ENCODE measurements at places on chromosomes 12 and 14.

GRCh38 chr14:67680941-67681340 lies 6.5 kb upstream of the VTI1B start:
- no peak for DNase-seq

DNA sequence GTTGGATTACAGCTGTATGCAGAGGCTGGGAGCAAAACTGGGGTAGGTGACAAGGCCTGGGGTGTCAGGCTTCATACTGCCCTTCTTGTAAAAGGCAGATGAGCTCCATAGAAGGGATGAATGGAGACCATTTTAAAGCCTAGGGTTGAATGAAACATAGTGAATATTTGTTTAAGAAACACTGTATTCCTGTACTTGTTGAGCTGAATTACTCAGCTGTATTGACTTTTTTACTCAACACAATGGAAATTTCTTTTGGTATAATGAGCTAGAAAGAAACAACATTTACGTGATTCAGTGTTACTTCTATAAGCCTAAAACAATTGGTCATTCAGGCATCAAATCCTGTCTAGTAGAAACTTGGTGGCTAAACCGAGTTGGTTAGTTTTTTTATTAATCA lies 14.1 kb downstream of the ATP6V0A2 start:
- no peak for DNase-seq

DNA sequence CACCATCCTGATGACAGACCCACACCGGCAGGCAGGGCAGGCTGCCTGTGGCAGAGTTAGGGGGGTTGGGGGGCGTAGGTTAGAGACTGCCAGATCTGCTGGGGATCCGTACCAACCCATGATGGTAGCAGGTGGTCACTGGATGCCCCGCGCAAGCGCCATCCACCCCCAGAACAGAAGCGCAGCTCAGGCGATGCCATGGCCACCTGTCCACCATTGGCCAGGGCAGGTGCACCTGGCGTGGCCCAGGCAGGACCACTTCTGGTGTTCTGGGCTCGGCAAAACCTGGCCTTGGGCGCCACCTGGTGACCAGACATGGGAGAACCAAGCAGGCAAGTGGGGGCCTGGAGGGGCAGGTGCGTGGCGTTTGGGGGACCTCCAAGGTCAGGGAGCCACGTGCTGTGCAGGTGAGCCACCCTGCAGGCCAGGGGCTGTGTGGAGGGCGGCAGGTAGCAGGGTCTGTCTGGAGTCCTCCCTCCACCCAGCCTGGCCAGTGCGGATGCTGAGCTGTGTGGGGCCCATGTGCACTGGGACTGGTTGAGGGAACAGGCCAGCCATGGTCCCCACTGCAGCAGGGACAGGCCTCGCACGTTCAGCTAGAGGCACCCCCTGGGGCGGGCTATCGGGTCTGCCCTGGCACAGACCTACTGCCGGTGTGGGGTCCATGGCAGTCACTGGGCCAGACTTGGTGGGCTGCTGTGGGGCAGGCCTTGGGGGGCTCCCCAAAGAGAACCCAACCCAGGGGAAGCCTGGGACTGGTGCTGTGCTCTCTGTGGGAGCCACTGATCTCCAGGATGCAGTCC lies 15.6 kb downstream of the BAG5 start:
- DNase-seq, result no peak

DNA sequence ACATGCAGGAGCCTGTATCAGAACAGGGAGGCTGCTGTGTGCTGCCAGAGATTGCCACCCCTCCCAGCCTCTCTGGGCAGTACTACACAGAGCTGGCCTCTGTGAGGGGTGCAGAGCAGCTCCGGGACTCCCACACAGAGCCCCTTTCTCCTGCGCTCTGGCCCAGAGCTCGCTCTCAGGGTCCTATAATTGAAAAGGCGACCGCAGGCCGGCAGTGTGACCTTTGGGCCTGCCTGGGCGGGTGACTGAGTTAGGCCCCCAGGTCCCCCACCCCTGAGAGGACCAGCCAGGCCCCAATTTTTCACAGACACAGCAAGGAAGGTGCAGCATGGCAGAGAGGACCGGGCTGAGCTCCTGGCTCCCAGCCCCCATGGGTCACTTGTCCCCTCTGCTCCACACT lies 136.4 kb downstream of the ZFP36L1 start:
- no peak for DNase-seq

- no peak for DNase-seq
Observed at GRCh38 chr14:95948558-95948981, 71.9 kb downstream of the TUNAR start.

DNA sequence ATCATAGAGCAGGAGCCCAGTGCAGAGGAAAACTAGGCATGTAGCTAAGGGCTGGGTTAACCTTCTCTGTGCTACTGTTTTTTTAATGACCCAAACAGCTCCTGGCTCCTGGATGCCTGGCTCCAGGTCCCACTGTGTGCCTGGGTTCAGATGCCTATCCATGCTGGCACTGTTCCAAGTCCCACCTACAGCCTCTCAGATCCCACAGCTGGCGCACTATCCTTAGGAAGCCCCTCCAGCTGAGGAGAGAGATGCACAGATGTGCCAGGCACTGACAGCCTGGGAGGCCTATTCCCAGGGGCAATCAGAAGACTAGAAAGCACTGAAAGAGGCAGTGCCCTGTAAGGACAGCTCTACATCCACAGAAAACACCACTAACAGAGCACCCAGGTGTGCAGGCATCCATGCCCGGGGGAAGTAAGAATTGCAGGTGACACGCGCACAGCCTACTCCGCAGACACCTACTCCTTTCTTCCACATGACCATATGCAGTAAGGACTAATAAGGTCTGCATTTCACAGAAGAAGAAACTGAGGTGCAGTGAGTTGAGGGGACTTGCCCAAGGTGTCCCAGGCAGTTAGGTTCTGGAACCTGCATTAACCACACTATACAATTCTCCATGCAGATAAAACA lies 51.2 kb downstream of the PITPNM2 start:
- DNase-seq, result no peak

DNA sequence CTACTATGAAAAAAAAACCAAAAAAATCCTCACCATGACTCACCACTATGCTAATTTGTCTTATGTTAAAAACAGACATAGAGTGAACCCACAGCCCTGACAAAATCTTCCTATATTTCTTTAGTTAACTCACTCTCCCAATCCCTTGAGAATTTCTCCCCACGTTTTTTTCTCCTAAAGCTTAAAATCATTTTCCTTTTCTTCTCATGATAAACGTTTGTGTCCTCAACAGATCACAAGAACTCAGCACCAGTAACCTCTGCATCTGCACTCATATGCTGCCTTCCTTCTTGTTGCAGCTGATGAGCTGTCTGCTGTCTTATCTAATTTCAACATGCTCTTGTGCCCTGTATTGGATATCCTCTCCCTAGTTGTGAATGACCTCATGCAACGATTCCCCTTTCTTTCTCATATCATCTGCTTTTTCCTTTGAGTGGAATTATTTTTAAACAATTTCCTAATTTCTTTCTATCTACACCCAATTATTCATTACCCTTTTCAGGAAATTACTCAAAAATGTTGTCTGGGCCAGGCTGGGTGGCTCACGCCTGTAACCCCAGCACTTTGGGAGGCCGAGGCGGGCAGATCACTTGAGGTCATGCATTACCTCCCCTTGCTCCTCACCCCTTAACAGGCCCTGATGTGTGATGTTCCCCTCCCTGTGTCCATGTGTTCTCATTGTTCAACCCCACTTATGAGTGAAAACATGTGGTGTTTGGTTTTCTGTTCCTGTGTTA lies 427.5 kb upstream of the MGAT4C start:
- DNase-seq, result no peak

- DNase-seq, result peak; percentile 43
Observed at GRCh38 chr14:81435391-81436295, 35.5 kb upstream of the STON2 start.

GRCh38 chr14:58078471-58078870 lies 73.5 kb downstream of the ARMH4 start:
- no peak for DNase-seq

DNA sequence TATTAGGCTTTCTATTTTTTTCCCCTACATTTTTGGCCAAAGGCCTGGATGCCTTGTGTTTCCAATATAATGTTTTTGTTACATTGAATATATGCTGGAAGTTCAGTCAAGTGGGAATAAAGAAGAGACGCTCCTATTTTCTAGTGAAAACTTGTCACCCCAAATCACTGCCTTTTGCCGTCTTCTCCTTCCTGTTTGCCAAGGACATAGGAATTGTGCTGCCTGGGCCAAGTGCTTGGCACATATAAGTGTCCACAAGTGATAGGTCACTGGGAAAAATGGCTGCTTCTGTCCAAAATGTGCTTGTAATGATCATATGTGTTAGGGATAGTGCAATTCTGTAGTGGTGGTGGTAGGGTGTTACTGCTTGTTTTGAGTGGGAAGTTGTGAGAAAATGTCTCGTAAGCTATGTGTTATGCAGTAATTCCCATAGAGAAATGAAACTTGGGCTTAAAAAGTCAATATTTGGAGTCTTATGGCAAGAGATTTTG lies 11.6 kb upstream of the KCNJ8 start:
- DNase-seq, result no peak

- DNase-seq, result no peak
Observed at GRCh38 chr12:111788178-111788654, 21.5 kb downstream of the ALDH2 start.

- DNase-seq, result no peak
Observed at GRCh38 chr12:1108276-1108675, 117.3 kb downstream of the ERC1 start.

DNA sequence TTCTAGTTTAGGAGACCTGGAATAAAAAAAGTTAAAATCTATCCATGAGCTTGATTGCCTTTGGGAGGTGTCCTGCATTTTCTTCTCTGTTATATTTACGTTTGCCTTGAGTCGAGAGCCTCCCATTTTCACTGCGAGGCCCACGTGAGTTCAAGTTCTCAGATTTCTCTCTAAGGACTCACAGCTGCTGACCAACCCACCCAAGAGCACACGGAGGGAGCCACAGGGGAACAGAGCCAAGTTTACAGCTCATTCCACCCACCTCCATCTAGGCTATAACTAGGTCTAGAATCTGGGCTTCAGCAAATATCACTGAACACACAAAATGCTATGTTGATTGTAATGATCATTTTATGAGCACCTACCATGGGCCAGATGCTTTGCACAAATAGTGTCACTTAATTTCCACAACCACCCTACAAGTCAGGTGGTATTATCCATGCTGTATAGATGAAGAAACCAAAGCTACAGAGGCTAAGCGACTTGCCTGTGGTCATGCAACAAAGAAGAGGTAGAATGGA lies 16.7 kb downstream of the ALDH1L2 start:
- DNase-seq, result no peak

DNA sequence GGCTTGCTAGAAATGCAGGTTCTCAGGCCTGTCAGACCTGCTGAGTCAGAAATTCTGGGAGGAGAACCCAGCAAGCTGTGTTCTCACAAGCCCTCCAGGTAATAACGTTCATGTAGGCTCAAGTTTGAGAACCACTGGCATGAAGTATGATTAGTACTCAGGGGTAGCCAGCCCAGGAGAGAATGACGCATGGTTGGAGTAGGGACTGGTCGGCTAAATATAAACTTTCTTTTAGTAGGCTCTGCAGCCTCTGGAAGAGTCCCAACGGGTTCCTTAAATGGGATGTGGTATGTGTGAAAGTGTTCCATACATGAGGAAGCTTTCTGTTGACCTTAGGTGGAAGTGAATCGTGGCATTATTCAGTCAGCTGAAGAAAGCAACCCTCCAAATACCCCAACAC lies 209.3 kb downstream of the SLC41A2 start:
- DNase-seq, result no peak

DNA sequence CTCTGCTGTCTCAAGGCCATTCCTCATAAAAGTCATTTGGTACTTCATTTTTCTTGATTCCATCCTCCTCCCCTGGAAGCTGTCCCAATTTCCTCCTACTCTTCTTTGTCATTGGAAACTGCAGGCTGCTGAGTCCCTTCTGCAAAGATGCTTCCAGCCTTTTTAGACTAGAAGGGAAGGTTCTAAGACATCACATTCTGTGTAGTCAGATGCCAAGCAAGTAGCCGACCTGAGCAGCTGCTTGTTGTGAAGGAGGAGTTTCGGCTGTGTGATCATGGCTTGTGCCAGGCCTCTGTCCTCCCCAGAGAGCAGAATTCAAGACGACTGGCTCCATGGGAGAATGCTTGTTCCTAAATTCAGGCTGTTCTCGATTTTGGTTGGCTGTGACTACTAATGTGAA lies 8.7 kb downstream of the RFC5 start:
- no peak for DNase-seq

All from NCI-H1417 treated with DMSO at 0.1 percent for 48 hours (cell line).